ENCODE measurements at places on chromosomes 2 and 18.

GRCh38 chr2:236805800-236806531, 236.3 kb downstream of the ACKR3 start:
- no peak for DNase-seq

- DNase-seq, result no peak
Measured at GRCh38 chr2:233267516-233268245, 16.2 kb downstream of the ATG16L1 start.

DNA sequence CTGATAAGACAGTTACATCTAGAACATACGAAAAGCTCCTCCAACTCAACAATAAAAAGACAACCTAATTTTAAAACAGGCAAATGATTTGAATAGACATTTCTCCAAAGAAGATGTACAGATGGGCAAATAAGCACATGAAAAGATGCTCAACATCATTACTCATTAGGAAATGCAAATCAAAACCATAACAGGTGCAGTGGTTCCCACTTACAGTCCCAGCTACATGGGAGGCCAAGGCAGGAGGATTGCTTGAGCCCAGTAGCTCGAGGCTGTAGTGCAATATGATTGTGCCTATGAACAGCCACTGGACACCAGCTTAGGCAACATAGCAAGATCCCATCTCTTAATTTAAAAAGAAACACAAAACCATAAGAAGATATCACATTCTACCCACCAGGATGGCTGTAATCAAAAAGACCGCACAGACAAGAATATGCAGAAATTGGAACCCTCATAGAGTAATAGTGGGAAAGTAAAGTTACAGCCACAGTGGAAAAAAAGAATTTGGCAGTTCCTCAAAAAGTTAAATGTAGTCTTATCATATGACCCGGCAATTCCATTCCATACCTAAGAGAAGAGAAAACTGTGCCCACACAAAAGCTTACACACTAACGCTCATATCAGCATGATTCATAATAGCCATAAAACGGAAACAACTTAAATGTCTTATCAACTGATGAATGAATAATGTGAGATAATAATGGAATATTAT, 30.5 kb upstream of the ARMC9 start:
- no peak for DNase-seq

- no peak for DNase-seq
Measured at GRCh38 chr2:241675885-241676284, 10.7 kb downstream of the DTYMK start.

- DNase-seq, result no peak
Measured at GRCh38 chr2:103814016-103814415, 1039.9 kb upstream of the POU3F3 start.

GRCh38 chr2:197165020-197165419, 145.6 kb downstream of the ANKRD44 start:
- no peak for DNase-seq

DNA sequence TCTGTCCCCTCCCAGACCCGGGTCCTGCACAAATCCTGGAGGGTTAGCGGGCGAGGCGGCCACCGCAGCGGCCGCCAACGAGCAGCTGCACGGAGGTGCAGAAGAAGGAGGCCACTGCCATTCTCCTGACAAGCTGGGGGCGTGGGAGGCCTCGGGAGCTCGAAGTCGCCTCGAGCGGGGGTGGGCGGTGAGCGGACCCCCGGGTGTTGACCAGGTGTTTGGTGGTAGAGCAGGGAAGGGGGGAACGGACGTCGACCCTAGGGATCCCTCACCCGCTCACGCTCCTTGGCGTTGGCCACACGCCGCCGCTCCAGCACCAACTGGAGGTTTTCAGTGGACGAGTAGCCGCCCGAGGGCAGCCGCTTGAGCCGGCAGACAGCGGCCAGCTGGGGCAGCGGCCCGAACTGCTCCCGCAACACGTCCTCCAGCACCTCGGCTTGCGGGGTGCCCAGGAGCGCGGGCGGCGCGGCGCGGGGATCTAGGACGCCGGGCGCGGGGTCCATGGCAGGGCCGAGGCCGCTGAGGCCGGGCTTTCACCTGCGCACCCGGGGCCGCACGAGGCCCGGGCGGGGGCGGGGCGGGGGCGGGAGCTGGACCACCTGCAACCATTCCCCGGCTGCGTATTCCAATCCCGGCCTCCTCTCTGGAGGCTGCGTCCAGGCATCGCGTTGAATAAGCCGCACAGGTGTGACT, at the start of gene FIGLA:
Gene FIGLA, minus strand, starts transcription at position 508 of the 693 bp plus-strand sequence. Its CDS starts 5 bp downstream, at position 503.
- peak; percentile 46 for DNase-seq

- no peak for DNase-seq
Measured at GRCh38 chr2:175293195-175293594, 111.7 kb upstream of the ATP5MC3 start.

DNA sequence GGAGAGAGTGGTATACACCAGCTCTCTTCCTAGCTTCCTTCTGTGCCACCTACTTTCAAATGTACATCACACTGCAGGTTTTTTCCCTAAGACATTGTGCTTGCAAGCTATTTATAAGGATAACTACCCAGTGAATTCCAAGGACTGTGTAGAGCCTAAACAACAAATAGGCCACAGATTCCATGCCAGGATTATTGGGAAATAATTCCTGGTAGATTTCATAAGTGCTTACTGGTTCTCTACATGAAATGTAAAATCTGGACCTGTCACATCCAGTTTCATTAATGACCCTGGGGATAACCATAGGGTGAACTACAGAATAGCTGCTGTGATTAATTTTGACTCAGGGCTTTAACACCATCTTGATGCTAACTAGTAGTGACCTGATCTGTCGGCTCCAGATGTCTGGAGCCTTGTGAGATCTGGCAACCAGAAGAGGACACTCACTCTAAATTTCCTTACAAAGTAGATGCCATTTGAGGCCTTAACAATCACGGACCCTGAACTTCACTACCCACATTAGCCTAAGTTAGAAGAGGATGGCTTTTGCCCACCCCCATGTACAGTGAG, 34.3 kb upstream of the LGALSL start:
- DNase-seq, result no peak

- no peak for DNase-seq
Measured at GRCh38 chr2:239940861-239941570, 84.1 kb downstream of the NDUFA10 start.

- no peak for DNase-seq
Measured at GRCh38 chr2:12196495-12196894, 450.1 kb downstream of the LPIN1 start.

DNA sequence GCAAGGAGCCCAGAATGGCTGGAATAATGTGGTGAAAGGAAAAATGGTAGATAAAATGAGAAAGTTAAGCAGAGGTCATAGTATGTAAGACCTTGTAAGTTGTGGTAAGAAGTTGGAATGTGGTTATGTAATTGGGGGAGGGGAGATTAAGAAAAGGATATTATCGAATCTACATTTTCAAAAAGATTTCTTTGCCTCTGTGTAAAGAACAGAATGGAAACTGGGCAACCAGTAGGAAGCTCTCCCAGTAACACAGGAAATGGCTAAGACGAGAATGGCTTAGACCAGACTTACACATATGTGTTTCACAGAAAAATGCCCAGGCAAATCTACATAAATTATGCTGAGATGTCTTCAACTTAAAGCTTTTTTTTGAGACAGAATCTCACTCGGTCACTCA, 13.2 kb downstream of the MEMO1 start:
- DNase-seq, result no peak

- no peak for DNase-seq
Measured at GRCh38 chr2:98550165-98550564, 58.1 kb downstream of the COA5 start.

DNA sequence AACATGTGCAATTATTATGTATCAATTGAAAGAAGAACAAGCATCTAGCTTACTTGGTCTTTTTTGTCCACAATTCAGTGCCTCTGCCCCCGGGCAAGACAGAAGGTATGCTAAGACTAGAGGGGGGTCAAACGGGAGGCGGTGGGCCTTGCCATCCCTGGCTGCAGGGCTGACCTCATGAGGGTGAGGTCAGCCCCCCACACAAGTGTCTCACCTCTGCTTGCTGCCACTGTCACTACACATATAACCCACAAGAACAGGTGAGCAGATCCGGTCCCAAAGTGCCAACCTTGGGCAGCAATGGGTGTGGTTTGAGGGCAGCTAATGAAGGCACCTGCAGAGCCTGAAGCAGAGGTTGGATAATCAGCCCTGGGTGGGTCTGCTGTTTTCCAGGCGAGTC, 71.5 kb downstream of the EDAR start:
- no peak for DNase-seq

DNA sequence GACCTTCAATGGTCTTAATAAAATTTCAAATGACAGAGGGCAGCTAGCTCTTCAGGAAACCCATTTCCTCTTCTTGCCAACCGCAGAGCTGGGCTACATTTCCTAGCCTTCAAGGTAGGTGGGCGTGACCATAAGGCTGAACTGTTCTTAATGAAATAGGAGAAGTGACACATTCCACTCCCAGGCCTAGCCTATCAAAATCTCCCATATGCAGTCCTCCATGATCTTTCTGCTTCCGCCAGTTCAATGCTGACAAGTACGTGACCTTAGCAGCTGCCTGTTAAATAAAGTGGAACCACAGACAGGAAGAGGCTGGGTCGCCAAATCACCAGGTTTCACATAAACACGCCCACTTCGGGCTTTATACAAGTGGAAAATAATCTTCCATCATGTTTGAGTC, 13.2 kb downstream of the SERPINE2 start:
- no peak for DNase-seq

GRCh38 chr2:110876167-110876999, 144.0 kb downstream of the ACOXL start:
- DNase-seq, result no peak

DNA sequence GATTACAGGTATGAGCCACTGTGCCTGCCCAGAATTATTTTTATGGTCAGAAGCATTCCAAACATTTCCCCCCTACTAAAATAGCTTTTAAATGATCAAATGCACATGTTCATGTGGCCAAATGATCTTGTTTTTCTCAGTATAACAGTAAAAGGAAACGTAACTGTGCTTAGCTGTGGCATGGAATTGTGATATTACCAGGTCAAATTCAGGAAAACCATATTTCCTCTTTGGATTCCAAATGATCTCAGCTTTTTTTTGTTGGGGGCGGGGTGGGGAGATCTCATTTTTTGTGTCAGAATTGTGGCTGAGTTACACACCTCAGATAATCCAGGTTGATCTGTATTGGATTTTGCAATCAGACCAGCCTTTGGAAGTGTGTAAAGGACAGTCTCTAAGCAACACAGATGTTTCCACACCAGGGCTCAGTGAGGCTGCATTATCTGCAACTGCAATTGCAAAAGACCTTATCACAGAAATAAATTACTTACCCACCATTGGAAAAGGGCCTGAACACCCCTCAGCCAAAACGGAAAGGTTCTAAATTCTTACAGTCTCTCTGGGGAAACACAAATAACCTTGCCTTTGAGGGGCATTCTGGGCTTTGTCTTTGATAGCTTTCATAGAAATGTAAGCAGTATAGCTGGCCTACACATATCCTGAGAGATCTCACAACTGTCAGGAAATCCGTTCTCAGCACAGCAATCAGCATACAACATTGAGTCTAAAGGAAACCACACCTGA, 8.4 kb downstream of the CASP10 start:
- DNase-seq, result no peak

DNA sequence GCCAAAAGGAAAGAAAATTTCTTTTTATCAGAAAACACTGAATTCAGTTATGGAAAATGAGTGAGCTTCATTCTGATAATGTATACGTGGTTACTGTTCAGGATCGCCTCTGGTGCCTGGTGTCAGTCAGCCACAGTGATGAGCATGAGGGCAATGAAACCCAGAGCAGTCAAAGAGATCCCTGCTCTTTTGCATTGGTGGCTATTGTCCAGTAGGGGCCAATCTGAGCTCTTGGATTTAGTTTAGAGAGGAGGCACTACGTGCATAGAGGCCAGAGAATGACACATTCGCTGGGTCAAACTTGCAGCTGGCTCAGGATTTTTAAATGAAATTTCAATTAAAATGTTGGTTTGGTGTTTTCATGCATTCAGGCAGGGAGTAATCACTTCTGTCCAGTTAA, 522.9 kb downstream of the TMEM182 start:
- no peak for DNase-seq

GRCh38 chr2:217902379-217903141, 100.2 kb downstream of the TNS1 start:
- DNase-seq, result no peak

- no peak for DNase-seq
Measured at GRCh38 chr2:241228081-241228859, 39.8 kb downstream of the ANO7 start.

GRCh38 chr2:37468170-37468569, 123.7 kb downstream of the QPCT start:
- no peak for DNase-seq

- DNase-seq, result no peak
Measured at GRCh38 chr2:233814056-233814835, 36.1 kb downstream of the MROH2A start.

- DNase-seq, result no peak
Measured at GRCh38 chr2:148234143-148234542, 213.3 kb downstream of the MBD5 start.

GRCh38 chr2:98875081-98875728, 60.8 kb downstream of the CRACDL start:
- DNase-seq, result no peak

- DNase-seq, result no peak
Measured at GRCh38 chr18:811892-812375, at the start of gene YES1. TSS of gene YES1 (minus strand) at chr18:812242. CDS start at chr18:756827, 55,415 bp downstream.

- no peak for DNase-seq
Measured at GRCh38 chr2:136068581-136069227, 49.2 kb downstream of the CXCR4 start.

DNA sequence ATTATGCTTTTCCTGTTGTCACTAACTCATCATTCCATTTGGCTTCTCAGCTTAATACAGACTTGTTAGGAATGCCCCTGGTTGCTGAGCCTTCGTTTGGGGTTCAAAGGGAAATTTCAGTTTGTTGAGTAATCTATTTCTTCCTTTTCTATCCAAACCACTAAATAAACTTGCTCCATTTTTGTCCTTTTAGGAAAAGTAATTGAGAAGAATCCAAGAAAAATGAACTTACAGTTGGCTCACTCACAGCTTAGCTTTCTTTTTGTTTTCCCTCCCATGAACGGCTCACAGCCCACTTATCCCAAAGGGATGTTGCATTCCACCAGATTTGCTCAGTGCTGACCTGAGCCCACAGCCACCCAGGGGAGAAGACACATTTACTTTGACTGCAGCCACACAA, 73.9 kb downstream of the SOX11 start:
- no peak for DNase-seq

- no peak for DNase-seq
Measured at GRCh38 chr18:3177902-3178687, 41.7 kb downstream of the MYOM1 start.
